Adrenal gland (tissue), 19 donors: ENCODE measurements at places on chromosomes 2 and 18.

DNA sequence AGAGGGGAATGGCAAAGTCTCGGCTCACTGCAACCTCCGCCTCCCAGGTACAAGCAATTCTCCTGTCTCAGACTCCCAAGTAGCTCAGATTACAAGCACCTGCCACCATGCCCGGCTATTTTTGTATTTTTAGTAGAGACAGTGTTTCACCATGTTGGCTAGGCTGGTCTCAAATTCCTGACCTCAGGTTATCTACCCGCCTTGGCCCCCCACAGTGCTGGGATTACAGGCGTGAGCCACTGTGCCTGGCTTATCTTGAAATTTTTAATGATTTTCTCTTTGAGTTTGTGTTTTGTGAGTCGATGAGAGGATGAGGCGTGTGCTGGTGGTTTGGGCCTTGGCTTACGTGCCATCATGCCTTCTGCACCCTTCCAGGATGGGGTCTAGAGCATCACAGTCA, 101.3 kb upstream of the ST3GAL5 start:
- H3K4me1 ChIP-seq, result peaks cover 34% of the 10 kb centered on the region
- no peaks in the 10 kb centered on the region for H3K36me3 ChIP-seq
- no peaks in the 10 kb centered on the region for H3K27me3 ChIP-seq
- no peak overlapping the region for H3K27ac ChIP-seq
- DNase-seq, result no peak
- H3K4me3 ChIP-seq, result no peak overlapping the region

DNA sequence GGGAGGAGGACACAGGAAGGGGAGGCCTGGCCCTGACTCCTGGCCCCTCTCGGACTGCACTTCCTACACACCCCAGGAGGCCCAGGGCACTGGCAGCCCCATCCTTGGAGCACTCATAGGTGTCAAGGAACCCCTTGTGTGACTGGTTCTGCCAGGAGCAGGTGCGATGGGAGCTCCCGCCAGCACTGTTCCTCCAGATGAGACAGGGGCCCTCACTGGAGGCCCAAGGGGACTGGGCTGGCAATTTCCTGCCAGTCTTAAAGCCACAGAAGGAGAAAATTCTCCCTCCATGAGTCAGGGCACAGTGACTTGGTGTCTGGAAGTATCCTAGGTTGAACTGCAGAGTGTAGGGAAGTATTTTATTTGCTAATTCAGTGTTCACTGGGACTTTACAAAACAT, 42.8 kb upstream of the MAL start:
- H3K4me1 ChIP-seq, result no peaks in the 10 kb centered on the region
- no peak overlapping the region for H3K27ac ChIP-seq
- H3K27me3 ChIP-seq, result peaks cover 2% of the 10 kb centered on the region
- DNase-seq, result no peak
- H3K4me3 ChIP-seq, result no peak overlapping the region

- H3K27me3 ChIP-seq, result no peaks in the 10 kb centered on the region
- H3K27ac ChIP-seq, result no peak overlapping the region
- H3K36me3 ChIP-seq, result no peaks in the 10 kb centered on the region
- DNase-seq, result no peak
- H3K4me3 ChIP-seq, result no peak overlapping the region
Observed at GRCh38 chr2:21288739-21289520, 165.2 kb downstream of the TDRD15 start.

DNA sequence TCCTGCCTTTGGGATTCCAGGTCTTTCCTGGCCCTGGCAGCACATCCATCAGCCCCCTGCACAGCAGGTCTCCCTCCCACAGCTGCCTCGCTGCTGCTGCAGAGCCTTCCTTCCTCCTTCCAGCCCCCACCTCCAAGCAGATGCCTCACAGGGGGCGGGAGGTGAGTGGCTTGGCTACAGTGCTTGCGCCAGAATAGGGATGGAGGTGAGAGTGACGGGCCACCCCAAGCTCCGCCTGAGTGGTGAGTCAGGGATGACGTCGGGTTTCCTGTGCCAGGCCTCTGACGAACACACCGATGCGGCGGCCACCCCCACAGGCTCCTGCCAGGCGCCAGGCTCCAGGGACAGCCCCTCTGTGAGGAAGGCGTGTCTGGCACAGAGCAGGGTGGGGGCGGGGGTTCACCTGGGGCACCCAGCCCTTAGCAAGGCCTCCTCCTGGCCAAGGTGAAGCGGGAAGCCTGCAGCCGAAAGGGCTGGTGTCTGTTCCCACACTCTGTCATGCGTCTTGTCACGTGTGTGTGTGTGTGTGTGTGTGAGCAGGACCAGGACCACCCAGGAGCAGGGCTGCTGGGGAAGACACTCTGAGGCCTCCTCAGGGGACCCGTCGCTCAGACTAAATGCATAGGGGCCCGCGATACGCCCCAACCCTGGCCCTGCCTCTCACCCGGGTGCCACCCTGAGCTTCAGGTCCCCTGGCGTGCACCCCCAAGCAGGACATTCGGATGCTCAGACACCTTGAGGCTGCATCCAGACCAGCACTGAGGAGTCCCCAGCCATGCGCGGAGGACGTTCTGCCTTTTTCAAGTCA, 3.4 kb upstream of the DUSP2 start:
- DNase-seq, result peak; percentile 63
- H3K27me3 ChIP-seq, result no peaks in the 10 kb centered on the region
- no peak overlapping the region for H3K4me3 ChIP-seq
- H3K4me1 ChIP-seq, result peaks cover 27% of the 10 kb centered on the region
- no peak overlapping the region for H3K27ac ChIP-seq
